ENCODE measurements at places on chromosomes 6 and 20.

DNA sequence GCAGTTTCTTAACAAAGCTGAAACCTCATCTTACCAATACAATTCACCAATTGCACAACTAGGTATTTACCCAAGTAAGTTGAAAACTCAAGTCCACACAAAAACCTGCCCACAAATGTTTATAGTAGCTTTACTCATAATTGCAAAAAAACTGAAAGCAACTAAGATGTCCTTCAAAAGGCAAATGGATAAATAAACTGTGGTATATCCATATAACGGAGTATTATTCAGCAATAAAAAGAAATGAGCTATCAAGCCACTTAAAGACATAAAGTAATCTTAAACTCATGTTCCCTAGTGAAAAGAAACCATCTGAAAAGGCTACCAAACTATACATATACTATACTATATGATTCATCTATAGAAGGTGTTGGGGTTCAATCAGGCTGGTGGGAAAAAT, 179.7 kb downstream of the HACE1 start:
- DNase-seq = no peak

- no peak for DNase-seq
These were observed 35.1 kb downstream of the RRBP1 start for GRCh38 chr20:17646961-17647301.

DNA sequence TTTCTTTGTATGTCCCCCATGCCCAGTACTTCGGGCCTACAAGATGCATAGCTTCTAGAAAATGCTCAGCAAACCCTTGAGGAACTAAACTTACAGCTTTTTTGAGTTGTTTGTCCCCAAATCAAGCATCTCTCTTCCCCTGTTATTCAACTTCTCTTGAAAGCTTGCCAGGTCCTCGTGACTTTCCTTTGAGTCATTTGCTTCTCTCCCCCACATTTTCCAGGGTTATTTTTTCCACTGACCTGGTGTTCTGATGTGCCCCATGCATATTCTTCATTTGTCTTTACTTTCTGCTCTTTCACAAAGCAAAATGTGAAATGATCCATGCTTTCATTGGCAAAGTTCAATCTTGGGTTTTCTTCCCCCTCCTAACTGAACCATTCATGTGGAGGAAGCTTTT, 204.8 kb downstream of the TFAP2A start:
- no peak for DNase-seq

DNA sequence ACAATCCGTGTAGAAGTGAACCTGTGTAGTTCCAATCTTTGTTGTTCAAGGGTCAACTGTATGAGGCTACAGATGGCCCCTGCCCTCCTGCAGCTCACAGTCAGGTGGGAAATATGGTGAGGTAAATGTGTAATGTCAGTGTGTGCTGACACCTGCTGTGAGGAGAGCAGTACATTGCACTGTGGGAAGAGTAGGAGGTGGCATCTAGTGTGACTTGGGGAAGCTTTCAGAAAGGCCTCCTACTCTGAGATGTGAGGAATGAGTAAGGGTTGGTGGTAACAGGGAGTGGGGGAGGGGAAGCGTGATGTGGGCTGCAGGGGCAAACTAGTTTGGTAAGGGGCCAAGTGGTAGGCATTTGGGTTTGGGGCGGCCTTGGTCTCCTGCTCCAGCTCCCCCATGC, 188.8 kb downstream of the FARS2 start:
- no peak for DNase-seq

- no peak for DNase-seq
These were observed 150.8 kb downstream of the AHI1 start for GRCh38 chr6:135346747-135347146.

DNA sequence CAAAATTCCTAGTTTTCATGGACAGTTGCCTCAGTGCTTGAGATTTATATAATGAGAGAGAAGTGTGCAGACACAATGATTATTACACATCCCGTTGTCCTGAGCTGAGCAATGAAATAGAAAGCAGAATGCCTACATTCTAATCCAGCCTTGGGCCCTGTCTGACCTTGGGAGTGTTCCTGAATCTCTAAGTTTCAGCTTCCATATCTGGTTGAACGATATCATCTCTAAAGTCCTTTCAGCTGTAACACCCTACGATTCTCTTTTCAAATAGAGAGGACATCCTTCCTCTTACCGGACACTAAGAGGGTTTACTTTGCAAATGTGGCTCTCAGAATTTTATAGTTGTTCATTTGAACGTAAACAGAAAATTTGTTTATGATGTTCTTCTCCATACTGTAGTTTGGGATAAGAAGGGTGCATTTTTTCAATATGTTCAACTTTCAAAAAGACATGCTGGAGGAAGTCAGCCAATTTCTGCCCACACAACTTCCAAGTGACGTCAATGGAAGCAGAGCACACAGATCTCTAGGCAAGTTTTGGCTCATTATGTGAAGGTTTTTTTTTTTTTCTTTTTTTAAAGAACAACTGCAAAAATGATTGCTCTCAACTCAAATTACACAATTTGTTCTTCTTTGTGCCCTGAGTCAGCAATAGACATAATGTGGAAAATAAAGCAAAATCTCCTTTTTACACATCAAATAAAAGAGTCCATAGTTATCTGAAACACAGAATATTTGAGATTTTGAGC, 50.4 kb downstream of the PDE7B start:
- no peak for DNase-seq

- no peak for DNase-seq
These were observed 48.4 kb upstream of the PTGIS start for GRCh38 chr20:49616154-49617007.

- DNase-seq = no peak
These were observed 210.6 kb upstream of the SOX4 start for GRCh38 chr6:21382821-21383449.
